ENCODE measurements at places on chromosomes 1 and 21.

DNA sequence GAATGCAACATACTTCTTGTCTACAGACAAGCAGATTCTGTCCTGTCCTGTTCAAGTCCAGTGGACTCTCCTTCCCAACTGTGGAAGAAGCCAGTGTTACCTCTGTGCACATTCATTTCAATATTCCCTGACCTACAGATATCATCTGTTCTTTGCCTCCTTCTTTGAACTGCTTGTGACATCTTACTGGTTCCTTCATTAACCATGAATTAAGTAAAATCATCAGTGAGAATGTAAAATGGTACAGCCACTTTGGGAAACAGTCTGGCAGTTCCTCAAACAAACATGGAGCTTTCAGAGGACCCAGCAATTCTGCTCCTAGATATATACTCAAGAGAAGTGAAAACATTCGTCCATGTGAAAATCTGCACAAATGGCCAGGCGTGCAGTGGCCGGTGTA is 6.8 kb downstream of the SRARP start:
- DNase-seq: no peak

DNA sequence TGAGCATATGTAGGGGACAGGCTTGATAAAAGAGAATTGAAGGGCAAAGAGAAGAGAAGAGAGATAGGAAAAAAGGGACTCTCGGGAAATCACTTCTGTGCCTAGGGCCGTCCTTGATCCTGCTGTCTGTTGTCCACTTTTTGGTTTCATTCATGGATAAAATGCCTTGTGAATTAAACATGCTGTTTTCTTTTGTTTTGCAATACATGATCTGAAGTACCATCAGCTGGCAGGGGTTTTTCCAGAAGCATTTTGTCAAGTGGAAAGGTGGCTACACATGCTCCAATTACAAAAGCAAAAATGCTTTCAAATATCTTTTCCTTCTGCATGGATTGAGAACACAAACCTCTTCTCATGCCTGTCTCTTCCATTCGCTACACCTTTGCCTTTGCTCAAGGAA is 361.7 kb downstream of the PDE4B start:
- no peak for DNase-seq

- DNase-seq: no peak
Observed at GRCh38 chr21:39366563-39366962, 17.7 kb upstream of the HMGN1 start.

- DNase-seq: no peak
Observed at GRCh38 chr1:211371406-211372105, 44.9 kb downstream of the TRAF5 start.

DNA sequence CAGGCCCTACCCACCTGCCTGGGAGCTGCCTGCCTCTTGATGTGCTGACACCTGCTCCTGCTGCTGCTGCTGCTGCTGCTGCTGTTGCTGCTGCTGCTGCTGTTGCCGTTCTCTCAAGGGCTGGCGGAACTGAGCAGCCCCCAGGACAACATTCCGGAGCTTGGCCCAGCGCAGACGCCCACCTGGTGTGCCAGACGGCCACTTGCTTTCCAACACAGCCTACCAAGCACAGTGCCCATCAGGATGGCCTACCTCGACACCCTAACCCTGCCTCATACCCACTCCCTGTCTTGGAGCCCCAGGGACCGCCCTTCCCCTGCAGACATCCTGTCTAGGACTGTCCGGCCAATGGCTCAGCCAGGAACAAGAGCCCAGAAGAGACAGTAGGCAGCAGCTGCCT is 11.8 kb downstream of the DENND4B start:
- no peak for DNase-seq

DNA sequence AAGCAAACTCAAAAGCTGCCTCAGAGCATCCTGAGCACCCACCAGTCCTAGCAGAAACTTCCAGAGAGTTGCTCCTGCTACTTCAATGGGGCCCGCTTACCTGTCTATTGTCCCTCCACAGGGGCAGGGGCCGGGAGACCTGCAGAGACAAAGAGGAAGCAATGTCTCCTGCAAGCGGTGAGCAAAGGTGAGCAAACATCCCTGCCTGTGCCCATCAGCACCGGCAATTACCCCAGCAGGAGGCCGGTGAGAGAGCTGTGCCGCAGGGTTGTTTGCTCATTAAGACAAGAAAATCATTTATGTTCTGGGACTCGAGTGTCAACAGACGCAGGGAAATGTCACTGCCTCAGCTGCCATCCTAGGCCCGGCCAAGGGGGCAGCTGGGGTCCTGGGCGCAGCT is 53.8 kb upstream of the TARDBP start:
- no peak for DNase-seq

DNA sequence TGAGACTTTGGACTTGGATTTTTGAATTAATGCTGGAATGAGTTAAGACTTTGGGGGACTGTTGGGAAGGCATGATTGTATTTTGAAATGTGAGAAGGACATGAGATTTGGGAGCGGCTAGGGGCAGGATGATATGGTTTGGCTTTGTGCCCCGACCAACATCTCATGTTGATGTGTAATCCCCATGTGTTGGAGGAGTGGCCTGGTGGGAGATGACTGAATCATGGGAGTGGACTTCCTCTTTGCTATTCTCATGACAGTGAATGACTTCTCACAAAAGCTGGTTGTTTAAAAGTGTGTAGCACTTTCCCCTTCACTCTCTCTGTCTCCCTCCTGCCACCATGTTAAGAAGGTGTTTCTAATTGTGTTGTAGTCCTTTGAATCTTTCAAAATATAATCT is 9.3 kb upstream of the PHGDH start:
- no peak for DNase-seq

DNA sequence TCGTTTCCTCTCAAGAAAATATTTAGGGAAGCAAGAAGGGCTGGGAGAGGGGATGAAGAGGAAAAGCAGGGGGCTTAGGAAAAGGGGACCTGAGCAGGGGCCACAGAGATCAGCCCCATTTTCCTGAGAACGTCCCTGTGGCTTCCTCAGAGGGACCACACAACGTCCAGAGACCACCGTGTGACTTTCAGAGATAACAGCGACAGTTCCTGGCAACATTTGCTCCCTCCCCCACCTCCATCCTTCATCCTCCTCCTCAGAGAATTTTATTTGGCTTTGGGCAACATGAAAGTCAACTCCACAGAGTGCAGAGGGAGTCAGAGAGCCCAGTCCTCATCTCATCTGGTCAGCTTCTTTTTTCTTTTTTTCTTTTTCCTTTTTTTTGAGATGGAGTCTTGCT is 50.9 kb downstream of the RUNX1 start:
- DNase-seq: no peak

- DNase-seq: no peak
Observed at GRCh38 chr1:240888039-240888786, 276.3 kb upstream of the GREM2 start.

- no peak for DNase-seq
Observed at GRCh38 chr1:62781841-62782543, 1.9 kb upstream of the ATG4C start.

- DNase-seq: no peak
Observed at GRCh38 chr1:170587253-170587593, 55.3 kb downstream of the GORAB start.

GRCh38 chr1:94792473-94793295 is 27.5 kb upstream of the SLC44A3 start:
- no peak for DNase-seq

DNA sequence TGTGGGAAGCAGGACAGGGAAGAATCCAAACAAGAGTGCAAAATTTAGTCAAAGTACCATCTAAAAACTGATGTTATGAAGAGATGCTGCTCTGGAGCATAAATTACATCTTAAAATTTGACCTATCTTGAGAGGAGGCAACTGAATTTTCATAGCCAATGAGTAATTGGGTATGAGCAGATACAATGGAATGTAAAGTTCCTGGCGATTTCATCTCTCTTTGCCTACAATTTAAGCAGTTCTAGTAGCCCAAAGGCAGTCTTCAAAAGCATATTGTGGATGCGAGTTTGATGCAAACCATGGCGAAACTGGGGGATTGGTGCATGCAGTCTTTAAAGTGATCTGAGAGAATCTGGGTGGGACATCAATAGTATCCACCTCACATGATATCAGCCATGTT is 1265.9 kb downstream of the BRINP3 start:
- no peak for DNase-seq

GRCh38 chr1:17118268-17118667 is 983 bp downstream of the PADI2 start:
- DNase-seq: no peak

Measured in activated CD4-positive, alpha-beta T cell treated with anti-CD3 and anti-CD28 coated beads, Interleukin-2, amount 50 U/mL, for 24 hours (primary cell).